ENCODE measurements at places on chromosomes 6 and 20.

DNA sequence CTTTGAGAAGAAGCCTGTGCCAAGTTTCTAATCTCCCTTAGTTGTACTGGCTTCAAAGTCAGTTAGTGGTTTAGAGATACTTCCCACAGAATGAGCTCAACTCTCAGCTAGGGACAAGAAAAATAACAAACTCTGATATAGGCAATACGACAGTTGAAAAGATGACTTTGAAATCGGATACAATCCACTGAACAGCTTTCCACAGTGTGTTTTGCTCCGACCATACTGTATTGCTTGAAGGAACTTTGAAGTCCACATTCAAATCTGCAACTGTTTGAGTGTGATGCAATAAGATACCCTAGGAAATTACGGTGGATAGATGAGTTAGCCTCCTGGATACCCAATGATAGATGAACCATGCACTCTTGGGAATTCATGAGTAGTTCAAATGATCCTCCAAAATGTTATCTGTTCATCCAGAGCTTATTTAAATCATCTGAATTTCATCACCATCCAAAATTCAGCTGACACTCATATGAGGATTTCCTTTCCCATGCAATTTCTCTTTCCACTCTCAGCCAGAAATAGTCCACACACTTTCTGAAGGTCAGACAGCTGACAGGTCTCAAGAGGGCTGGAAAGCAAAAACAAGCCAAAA is 443.8 kb downstream of the HAO1 start:
- no peak for DNase-seq

- DNase-seq: no peak
These were observed 11.5 kb downstream of the RNF146 start for GRCh38 chr6:127277878-127278843.

DNA sequence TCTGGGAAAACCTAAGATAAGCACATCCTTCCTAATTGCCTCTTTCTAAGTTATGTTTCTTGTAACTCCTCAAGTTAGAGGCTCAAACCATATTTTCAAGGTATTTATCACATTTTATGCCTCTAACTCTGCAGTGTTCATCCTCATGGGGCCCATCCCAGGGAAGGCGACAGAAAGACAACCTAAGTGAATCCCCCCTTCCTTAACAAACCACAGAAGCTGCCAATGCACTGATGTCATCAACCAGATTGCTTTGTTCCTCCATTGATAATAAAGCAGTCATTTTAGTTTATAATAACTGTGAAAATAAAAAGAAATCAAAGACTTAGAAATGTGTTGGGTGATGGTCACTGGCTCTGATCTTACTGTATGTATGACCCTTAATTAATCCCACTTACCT is 119.5 kb upstream of the TCF21 start:
- DNase-seq: no peak

GRCh38 chr20:19921284-19921793 is 95.8 kb upstream of the NAA20 start:
- no peak for DNase-seq

DNA sequence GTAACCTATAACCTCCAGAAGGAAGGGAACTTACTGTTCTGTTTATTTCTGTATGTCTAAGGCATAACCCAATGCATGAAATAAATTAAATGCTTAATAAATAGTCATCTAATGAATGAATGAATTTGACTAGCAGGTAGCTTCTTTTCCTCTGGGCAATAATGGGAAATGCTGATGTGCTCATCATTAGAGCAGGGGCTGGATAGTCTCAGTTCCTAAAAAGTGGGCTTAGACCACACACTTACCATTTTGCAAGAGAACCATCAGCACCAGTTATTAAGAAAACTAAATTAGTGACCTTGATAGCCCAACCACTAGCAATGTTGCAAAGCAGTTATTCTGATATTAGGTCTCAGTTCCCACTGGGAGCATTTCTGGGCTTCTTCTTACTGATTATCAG is 449.7 kb downstream of the CDC5L start:
- no peak for DNase-seq

DNA sequence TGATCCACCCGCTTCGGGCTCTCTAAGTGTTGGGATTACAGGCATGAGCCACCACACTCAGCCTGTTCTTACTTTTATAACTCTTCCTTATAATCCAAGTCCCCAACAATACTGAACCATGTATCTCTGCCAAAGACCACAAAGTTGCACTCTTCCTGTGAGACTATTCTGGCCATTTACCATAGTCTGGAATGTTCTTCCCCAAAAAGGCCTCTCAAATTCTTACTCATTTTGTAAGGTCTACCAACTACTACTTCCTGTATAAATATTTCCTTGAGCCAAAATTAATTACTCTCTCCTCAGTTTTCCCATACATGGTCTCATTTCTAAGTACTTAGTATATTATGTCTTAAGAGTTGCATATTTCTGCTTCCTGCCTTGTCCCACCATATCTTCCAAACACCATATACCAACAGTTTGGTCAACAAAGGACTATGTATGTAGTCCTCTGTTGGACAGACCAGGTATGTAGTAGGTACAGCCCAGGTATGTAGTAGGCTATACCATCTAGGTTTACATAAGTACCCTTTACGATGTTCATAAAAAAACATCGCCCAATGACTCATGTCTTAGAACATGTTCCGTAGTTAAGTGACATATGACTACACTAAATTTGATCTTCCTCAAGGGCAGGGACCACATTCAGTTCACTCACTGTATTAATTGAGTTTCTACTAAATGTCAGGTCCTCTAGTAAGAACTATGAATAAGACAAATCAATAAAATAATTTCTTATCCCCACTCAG is 22.0 kb downstream of the RANBP9 start:
- DNase-seq: no peak

DNA sequence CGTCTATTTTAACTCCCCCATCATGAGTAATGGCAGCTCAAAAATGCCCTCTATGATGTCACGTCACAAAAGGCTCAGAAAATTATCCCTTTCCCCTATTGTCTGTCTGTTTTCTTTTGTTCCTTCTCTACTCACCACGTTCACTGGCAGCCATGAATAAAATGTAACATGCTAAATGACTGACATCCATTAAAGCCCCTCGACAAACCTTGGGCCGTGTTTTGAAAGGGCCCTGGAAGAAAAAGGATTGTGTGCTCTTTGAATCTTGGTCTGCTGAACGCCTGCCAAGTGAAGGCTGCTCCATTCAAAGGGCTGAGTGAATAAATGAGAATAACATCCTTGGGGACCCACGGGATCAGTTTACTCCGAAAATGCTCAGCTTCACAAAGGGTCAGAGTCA is 118.7 kb downstream of the RPS12 start:
- DNase-seq: no peak

DNA sequence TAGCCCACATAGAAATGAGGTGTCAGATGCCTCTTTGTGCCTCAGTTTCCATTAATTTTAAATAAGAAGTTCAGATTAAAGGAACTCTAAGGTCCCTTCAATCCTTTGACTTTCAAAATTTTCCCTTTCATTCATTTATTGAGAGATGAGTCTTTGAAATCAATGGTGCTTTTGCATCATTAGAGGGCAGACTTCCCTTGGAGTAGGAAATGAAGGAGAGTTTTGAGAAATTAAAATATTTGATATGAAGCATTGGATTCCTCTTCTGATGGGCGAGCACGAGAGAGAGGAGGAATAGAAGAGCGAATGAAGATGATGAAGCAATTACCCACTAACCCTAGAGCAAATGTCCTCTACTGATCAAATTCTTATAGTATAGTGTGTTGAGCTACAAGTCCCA is 105.7 kb downstream of the EDN1 start:
- DNase-seq: no peak

DNA sequence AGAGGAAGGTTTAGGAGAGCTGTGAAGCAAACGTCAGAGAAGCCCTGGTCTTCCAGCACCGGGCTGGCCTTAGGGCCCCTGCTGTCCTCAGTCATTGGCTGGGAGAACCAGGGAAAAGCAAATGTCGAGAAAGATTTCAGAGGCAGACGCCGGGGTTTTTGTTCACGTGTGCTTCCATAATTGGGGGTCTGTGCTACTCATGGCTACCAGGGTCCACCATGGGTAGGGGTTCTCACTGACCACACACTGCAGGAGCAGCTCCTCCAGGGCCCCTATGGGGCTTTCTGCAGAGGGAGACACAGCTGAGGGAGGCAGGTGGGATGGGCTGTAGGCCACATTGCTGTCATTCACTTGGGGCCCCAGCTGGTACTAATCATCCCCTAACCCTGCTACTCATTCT is 291.8 kb upstream of the FOXQ1 start:
- DNase-seq: no peak

DNA sequence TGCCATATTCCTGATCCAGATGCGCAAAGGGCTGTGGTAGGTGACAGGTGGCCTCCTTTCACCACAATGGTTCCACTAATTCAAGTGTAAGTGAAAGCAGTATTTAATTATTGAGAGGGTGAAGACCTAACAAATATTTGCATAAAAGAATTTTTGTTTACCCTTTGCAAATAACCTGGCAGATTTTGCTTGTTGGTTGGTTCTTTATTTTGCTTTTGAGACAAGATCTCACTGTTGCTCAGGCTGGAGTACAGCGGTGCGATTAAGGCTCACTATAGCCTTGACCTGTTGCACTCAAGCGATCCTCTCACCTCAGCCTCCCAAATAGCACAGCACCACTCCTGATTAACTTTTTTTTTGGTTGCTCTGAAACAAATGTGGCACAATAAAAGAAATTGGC is 49.2 kb downstream of the PCNA start:
- no peak for DNase-seq

DNA sequence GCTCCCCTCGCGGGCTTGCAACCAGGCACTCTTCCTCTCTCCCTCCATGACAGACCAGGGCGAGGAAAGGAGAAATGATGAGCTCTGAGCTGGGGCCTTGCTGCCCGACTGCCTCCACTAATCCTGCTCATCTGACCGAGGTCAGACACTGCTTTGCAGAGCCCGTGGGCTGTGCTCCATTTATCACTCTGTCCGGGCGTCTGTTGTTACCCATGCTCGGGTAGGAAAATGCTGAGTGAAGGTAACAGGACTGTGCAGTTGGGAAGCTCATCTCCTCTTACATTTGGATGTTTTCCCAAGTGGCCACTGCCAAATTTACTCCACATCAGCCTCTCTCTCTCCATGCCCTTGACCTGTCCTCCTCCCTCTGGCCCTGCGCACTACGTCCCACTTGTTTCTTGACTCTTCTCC is 14.6 kb downstream of the RPS6KA2 start:
- no peak for DNase-seq

DNA sequence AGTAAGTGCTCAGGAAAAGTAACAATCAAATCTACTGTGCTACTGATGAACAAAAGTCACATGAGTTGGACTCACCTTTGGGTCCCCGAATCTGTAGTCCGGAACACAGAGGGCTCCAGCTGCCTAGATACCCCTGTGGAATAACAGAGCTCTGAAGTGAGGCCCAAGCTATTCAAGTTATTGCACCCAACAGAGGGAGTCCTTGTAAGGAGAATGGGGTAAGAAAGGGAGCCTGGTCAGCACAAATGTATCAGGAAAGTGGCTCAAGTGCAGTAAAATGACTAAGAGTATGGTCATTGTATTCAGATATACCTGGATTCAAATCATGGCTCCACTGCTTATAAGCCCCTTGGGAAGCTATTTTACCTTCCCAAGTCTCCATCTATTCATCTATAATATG is 20.9 kb downstream of the EDN1 start:
- no peak for DNase-seq

- no peak for DNase-seq
These were observed 47.9 kb downstream of the STK35 start for GRCh38 chr20:2149507-2149906.

DNA sequence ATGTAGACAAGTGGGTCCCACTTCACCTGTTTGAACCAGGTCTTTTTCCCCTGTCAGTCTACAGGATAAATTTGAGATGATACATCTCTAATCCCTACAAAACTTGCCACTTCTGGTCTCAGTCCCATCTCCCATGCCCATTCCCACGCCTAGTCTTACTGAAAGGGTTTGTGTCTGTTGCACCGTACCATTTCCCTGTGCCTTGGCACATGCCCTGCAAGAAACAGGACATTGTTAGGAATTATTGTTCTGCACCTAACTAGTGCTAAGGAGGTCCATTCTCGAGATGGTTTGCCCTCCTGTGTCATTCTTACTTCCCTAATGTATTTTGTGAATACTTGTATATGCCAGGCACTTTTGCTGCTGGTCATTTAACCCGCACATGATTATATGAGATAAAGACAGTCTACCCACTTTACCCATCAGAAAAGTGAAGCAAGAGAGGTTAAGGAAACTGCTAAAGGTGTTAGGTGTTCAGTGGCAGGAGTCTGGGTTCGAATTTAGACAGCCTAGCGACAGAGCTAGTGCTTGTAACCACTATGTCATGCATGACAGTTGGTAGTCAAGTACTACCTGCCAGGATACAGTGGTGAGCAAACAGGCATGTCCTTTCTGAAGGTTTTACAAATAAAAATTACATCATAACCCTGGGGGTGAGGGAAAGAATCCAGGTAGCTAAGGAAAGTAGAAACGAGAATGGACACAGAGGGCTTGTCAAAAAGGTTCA is 12.7 kb downstream of the FAM217A start:
- DNase-seq: no peak

DNA sequence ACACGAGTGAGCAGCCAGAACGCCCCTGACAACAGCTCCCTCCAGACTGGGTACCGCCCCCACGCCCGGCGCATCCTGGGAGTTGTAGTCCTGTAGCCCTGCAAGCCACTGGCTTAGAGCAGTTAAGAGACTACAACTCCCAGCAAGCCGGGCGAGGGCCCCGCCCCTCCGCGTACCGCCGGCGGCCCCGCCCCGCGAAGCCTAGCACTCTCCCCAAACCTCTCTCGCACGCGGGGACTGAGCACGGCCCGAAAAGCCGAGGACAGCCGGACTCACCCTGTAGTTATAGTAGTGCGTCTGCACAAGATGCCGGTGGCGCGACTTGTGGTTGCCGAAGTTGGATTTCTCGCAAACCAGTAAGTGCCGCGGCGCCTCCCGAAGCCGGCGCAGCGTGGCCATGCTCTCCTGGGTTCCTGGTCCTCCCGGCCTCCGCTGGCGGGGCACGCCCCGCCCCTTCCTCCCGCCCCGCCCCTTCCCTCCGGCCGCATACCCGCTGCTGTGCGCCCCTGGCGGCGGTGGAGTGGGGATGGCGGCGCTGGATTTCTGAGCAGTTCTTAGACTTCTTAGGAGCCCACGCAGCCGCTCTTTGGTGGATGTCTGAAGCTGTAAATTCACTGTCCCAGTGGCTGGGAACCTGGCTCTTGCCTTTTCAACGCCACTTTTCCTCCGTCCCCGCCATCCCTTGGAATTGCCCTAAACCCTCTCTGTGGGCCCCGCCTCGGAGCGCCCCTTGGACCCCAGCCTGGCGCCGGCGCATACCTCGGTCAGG is at the start of gene RPP40:
Gene RPP40 (minus strand): TSS at position 434 of the 769 bp plus-strand sequence. CDS start 35 bp downstream, at position 399.
- DNase-seq: peak; percentile 95

DNA sequence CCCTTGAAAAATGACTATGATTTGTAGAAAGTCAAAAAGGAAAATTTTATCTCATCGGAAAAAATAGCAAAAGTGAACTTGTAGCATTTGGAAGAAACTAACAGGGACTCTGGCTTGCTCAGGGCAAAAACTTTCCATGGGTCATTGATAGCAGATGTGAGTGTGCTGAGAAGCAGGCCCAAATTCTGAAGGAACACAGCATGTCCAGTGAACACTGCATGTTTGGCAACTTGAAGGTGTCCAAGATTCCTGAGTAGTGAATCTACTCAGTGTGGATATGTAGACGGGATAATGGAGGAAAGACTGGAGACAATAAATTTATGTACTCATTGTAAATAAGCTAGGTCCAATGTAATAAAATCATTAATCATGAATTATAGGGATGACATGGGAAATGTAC is 8.2 kb downstream of the SLC17A2 start:
- DNase-seq: no peak
